COLO829 (cell line): ENCODE measurements at places on chromosomes 12 and 14.

GRCh38 chr12:77940011-77940423 lies 109.3 kb downstream of the NAV3 start:
- peak; percentile 42 for DNase-seq

GRCh38 chr12:52798671-52799504 lies 3.0 kb upstream of the KRT3 start:
- DNase-seq: no peak

DNA sequence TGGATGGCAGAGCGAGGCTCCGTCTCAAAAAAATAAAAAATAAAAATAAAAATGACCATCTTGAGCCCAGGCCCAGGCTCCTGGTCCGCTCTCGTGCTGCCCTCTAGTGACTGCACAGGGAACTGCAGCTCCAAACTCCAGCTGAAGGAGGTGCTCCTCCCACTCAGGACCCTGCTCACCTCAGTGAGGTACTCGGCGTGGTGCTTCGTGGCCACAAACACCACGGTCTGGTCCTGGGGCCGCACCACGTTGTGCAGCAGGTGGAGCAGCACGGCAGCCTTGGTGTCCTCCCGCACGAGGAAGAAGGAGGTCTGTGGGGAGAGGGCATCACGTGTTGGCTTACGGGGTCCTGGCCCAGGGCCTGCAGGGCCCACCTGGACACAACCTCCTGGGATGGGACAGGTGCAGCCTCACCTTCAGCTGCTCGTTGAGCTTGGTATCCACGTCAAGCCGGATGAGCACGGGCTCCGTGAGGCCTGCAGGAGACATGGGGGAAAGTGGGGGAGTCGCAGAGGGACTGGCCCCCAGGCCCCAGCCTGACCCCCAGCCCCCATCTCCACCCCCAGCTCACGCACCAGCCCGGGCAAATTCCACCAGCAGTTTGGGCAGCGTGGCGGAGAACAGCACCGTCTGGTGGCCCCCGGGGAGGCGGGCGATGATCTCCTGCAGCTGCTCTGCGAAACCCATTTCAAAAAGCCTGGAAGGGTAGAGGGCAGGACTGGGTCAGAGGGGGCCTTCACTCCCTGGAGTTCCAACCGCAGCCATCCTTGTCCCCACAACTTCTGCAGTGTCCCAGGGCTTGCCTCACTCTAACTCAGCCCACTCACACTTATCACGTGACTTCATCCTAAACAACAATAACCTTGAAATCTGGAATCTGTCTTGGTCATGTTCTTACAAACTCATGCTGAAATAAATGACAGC lies 10.6 kb downstream of the DDX54 start:
- peak; percentile 78 for DNase-seq

DNA sequence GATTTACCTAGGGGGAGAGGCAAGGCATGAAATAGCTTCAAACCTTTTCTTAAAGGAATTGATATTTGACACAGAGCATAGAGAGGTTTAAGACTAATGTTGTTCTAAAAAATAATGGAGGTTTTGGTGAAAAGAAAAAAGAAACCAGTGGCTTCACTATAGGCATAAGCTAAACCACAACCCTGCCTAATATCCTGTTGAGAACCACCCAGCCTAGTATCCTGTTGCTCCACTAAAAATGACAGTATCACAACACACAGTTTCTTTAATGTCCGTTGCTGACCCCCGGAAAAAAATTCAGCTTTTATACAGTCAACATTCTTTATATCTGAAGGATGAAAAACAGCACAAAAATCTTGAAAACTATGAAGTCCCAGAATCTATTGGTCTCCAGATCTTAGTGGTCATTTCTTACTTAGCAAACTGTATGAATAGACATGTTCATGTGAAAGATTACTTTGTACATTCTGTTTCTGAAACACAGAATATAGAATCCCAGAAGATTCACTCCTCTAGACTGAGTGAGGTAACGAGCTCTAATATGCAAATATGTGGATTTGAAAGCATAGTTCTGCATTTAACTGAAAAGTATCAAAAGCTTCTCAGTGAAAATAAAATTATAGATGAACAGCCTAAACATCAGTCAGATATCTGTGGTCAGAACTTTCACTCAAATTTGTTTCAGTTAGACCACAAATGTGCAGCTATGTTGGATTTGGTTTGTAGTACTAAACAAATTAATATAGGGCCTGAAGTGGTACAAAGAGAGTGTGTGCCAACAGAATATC lies 40.5 kb downstream of the GALC start:
- DNase-seq: no peak
